ENCODE measurements at places on chromosomes 2 and 18.
A peak's percentile ranks its signal among the peaks of the same experiment; 100 is the strongest.

DNA sequence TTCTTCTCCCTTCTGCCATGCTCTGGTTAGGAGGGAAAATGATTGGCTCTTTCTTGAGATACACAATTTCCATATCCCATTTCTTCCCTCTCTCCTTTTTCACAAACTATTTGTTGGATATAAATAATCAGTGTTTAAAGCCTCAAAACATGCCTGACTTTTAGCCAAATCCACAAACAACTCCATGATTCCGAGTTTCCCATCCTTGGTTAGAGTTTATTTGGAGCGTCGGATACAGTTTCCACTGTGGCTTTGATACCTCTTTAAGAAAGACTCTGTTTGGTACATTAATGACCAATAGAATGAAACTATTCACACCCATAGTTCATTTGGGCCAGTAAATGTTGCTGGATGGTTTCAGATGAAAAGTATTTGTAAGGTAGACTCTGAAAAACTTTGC, 5.9 kb upstream of the FHL2 start:
- DNase-seq, result no peak

DNA sequence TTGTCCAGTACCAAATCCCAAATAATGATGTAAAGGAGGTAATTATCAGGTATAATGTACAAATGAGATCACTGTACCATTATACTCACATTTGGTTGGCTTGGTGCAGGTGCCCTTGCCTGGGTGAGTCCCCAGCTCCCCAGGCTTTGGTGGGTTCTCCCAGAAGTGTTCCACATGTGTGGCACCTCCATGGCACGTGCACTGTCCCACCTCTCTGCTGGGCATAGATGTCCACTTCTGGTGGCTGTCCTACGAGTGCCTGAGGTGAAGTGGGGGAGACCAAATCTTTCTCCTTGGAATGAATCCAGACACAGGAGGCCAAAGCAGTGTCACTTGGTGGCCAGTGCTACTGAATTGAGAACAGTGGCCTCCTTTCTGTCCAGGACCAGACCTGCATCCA, 162.4 kb upstream of the SESTD1 start:
- no peak for DNase-seq

DNA sequence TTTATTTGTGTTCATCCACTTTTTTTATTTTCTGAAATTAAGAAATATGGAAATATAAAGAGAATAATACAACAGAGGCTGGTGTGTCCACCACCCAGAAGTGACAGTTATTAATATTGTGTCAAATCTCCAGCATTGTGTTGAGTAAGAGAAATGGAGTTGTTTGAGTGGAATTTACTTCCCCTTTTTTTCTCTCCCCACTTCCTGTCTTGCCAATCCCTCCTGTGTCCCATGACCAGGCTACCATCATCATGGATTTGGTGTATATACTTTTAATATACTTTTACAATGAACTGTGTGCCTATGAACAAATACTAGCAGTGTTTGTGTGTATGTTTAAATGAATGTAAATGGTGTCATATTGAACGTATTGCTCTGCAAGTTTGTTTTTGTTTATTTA, 276.9 kb upstream of the SKOR2 start:
- no peak for DNase-seq

GRCh38 chr18:48673853-48674721, 135.3 kb downstream of the CTIF start:
- DNase-seq, result no peak

DNA sequence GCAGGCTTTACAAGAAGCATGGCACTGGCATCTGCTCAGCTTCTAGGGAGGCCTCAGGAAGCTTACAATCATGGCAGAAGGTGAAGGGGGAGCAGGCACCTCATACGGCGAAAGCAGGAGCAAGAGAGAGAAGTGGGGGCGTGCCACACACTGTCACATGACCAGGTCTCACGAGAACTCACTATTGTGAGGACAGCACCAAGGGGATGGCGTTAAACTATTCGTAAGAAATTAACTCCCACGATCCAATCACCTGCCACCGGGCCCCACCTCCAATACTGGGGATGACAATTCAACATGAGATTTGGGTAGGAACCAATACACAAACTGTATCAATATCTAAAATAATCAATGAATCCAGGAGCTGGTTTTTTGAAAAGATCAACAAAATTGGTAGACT, 156.0 kb upstream of the DPP10 start:
- no peak for DNase-seq

- DNase-seq, result no peak
Measured at GRCh38 chr2:193738892-193739291, 1544.2 kb upstream of the TMEFF2 start.

- peak; percentile 3 for DNase-seq
Measured at GRCh38 chr18:33146014-33146413, 294.5 kb downstream of the CCDC178 start.

GRCh38 chr2:174343623-174344455, 9.1 kb downstream of the SP9 start:
- no peak for DNase-seq

DNA sequence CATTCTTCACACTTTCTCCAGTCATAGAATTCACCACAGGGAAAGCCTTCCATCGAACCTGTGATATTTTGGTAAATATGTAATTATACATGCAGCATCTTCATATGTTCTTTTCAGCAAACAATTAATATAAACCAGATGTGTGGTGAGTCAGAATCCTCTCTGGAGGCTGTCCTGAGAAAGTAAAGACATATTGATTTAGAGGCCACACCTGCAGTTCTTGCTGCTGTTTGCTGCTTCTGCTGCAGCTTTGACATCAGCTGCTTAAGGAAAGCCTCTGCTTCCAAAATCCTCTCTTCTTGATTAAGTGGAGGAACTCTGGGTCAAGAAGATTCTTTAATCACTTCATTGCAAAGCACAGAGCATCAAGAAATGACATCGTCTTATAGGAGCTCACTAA, 568.8 kb upstream of the ZEB2 start:
- DNase-seq, result no peak

- DNase-seq, result no peak
Measured at GRCh38 chr2:64220894-64221617, 76.8 kb upstream of the PELI1 start.

DNA sequence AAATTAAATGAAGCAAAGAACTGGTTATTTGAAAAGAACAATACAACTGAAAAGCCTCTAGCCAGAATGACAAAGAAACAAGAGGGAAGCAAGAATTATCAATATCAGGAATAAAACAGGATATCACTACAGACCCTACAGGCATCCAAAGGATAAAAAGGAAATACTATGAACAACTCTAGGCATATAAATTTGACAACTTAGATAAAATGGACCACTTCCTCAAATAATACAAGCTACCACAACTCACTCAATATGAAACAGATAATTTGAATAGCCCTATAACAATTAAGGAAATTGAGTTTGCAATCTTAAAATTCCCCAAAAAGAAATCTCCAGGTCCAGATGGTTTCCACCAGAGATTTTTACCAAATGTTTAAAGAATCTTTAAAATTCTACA, 19.8 kb downstream of the RPRD1A start:
- no peak for DNase-seq

GRCh38 chr18:77222464-77222863, 27.2 kb upstream of the GALR1 start:
- no peak for DNase-seq

- DNase-seq, result no peak
Measured at GRCh38 chr18:36328916-36329315, 31.4 kb downstream of the FHOD3 start.

DNA sequence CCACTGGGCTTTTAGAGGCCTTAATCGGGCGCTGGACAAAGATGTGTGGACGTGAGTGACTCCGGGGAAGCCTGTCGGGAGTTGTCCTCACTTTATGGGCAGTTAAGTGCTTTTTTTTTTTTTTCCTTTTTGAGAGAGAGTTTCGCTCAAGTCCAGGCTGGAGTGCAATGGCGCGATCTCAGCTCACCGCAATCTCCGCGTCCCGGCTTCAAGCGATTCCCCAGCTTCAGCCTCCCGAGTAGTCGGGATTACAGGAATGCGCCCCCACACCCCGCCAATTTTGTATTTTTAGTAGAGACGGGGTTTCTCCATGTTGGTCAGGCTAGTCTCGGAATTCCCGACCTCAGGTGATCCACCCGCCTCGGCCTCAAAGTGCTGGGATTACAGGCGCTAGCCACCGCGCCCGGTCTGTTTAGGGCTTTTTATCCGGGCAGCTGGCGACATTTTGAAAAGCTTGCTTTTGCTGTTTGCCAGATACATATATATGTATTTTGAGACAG, 1.5 kb downstream of the MSH6 start:
- DNase-seq, result peak; percentile 49

- DNase-seq, result no peak
Measured at GRCh38 chr2:5021136-5021535, 671.0 kb upstream of the SOX11 start.

- no peak for DNase-seq
Measured at GRCh38 chr2:206471524-206472062, 28.3 kb downstream of the ADAM23 start.

DNA sequence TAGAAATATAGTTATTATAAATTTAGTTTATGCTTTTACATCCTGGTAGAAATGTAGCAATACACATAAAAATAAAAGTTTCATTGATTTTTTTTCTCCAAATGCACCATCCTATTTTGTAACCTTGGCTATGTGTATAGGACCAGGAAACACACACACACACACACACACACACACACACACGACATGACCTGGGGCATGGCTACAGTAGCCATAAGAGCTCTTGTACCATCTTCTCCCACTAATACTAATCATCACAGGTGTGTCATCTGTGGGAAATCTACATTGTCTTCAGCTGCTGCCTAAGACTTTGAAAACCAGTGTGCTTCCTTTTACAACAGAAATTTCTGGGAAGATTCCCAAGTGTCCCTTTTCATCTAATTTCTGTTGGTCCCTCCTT, 144.3 kb downstream of the MCFD2 start:
- DNase-seq, result peak; percentile 16

DNA sequence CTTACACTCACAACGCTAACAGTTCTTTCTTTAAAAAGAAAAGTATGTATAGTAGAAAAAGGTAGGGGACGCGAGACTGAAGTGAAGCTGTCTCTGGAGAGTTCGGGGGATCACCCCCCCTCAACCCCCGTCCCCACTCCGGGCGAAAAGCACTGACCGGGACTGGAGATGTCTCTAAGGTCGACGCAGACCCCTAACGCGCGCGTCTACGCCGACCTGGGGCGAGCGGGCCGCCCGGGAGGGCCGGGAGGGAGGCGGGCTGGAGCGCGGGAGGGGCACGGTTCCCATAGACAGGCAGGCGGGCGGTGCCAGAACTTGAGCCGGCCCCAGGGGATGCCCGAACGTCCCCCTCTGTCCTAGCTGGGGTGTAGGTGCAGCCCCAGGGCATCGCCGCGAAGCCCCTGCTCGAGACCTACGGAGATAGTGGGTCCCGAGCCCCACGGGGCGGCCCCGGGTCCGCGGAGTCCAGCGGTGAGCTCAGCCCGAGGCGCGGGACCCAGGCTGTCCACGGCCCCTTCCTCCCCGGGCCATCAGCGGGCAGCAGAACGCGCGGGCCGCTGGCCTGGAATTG, 82.2 kb downstream of the CHRNA1 start:
- DNase-seq, result no peak

- no peak for DNase-seq
Measured at GRCh38 chr18:11775436-11776174, 75.6 kb upstream of the CHMP1B start.

GRCh38 chr2:136025057-136025973, 39.9 kb upstream of the DARS1 start:
- DNase-seq, result peak; percentile 36

DNA sequence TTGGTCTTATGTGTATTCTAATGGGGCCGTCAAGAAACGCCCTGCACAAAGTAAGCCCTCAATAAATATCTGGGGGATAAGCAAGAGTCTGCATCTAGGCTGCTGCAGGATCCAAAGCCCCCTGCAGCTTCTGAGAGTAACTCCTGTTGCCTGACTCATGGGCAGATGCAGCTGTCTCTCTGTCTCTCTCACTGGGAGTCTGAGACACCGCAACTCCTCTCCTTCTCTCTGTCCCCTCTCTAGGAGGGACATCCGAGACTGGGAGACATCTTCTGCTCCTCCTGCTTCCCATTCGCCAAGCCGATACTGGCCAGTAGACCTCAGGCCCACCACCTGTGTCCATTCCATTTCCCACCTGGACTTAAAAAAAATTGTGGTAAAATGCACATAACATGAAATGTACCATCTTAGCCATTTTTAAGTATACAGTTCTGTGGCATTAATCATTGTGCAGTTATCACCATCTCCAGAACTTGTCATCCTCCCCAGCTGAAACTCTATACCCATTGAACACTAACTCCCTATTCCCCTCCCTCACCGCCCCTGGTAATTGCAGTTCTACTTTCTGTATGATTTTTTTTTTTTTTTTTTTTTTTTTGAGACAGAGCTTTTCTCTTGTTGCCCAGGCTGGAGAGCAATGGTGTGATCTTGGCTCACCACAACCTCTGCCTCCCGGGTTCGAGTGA, 20.1 kb downstream of the DYSF start:
- DNase-seq, result no peak

GRCh38 chr2:234352270-234352669, 144.6 kb downstream of the ARL4C start:
- DNase-seq, result no peak

GRCh38 chr2:68345129-68345875, 19.8 kb upstream of the PLEK start:
- no peak for DNase-seq

GRCh38 chr18:8701546-8702118, 3.7 kb upstream of the MTCL1 start:
- peak; percentile 79 for DNase-seq

GRCh38 chr2:174282441-174282840, 34.1 kb upstream of the OLA1 start:
- no peak for DNase-seq
